Posterior vena cava (tissue), 2 donors: ENCODE measurements at places on chromosomes 5 and 9. TPM values are rescaled to one million over a fixed set of nuclear protein-coding genes. Genes with fewer than 3 reads are reported as not detected.

DNA sequence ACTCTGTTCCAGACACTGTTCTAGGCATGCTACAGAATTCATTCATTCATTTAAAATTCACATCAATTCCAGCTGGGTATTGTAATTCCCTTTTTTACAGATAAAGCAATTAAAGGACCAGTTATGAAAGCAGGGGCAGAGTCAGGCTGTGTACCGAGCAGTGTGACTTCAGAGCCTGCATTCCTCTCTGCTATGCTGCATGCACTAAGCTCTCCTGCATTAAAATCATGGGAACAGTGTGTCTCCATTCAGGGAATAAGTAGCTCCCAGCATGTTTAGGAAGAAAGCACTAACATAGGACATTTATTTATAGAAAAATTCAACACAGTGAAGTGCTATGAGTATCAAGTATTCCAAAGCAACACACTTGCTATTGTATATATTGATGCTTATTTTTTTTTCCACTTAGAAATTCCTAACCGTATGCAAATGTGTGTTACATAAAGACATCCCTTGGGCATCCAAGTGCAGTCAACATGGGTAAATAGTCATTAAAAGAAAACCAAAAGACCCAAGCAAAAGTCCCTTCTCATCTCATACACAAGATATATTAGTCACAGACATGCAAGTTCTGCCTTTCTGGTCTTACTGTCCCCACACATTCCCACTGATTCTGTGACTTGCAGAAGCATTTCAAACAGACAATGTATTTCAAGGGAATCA, 173.7 kb downstream of the GABRB2 start:
- DNase-seq = no peak

GRCh38 chr5:163079618-163080017, 357.8 kb upstream of the CCNG1 start:
- DNase-seq = no peak

GRCh38 chr5:58326022-58326421, 133.9 kb downstream of the PLK2 start:
- no peak for DNase-seq

DNA sequence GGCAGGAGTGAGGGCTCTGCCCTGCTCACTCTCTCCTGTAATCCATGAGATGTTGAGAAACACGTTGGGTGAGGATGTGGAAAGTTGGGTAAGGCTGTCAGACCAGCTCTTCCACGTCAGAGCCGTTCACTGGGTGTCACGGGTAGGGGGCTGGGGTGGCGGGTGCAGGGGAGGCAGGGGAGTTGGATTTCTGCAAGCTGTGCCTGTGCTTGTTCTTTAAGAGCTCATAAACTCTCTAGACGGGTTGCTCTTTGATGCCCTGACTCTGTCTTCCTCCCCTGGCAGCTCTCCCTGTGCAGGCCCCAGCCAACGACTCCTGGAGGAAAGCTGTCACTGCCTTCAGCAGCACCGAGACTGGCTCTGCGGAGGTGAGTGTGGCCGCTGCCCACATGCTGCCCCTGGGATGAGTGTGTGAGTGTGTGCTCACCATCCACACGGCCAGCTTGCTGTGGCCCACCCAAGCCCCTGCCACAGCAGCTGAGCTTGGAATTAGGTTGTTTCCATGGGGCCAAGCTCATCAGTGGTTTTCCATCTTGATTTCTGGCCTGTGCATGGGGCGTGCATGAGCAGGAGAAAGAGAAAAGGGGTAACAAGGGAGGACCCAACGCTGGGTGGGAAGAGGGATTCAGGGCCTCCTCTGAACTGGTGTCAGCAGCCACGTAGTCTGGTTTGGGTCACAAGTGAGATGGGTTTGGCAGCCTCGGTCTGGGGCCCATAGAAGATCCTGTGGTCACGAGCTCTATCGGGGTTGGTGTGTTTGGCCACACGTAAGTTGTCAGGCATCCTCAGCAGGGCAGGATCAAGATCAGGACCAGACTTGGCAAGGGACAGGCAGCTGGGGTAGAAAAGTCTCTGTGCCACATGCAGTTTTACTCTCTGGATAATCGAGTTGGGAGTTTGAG, 21.0 kb upstream of the POMT1 start:
- peak; percentile 47 for DNase-seq

WDR31 gene
- 2.3 TPM for total RNA-seq

TMC1 gene
- 1.00 TPM for total RNA-seq

NAIP gene
- 21.2 TPM for total RNA-seq
